ENCODE measurements at places on chromosomes 16 and 17.

DNA sequence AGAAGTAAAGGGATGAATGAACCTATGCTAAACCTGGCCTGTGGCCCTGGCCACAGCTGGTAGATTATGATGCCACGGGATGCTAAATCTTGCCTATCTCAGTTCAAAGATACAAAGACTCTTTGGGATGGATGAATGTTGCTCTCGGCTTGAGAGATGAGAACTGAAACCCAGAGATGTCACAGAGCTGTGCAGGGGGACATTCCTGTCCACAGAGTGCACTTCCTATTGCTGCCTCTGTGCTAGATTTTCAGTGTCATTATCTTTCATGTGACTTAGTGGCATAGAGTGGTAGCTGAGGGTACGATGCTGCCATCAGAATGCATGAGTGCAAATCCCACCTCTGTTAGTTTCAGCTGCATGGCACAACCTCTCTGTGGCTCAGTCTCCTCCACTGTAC is 2.3 kb upstream of the MT1M start:
- no peak for DNase-seq

- no peak for DNase-seq
Measured at GRCh38 chr17:70076189-70076588, 1.2 kb downstream of the KCNJ16 start.

- no peak for DNase-seq
Measured at GRCh38 chr16:66751992-66752322, 548 bp upstream of the DYNC1LI2 start.

GRCh38 chr16:20323591-20324117 is 3.7 kb downstream of the GP2 start:
- no peak for DNase-seq

DNA sequence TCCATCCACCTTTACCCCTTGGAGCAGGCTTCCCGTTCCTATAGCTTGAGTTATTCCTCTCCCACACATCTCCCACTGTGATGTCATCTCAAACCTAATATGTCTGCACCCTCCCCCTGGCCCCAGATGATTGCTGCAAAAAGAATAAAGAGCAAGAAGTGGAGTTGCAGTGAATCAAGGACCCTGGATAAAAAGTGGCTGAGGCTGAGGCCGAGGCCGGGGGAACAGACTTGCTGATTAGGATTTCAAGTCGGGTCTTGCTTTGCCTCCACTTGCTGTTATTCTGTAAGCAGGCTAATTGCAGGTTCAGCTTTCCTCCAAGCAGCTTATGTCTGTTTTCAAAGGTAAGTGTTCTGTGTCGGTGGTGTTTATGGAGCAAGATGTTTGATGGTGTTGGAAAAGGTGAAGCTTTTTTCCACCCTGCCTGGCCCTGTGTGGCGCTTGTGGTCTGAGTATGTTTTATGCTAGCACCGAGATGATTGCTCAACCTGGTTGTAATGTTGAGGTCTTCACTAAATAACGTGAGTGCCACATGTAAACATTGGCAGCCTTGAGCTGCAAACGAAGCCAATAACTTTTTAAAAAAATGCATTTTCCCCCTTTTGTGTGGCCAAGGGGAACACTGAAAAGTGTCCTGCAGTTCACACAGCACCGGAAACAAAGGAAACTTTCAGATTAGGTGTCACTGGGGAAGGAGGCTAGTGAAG is 15.4 kb downstream of the HS3ST3B1 start:
- no peak for DNase-seq

DNA sequence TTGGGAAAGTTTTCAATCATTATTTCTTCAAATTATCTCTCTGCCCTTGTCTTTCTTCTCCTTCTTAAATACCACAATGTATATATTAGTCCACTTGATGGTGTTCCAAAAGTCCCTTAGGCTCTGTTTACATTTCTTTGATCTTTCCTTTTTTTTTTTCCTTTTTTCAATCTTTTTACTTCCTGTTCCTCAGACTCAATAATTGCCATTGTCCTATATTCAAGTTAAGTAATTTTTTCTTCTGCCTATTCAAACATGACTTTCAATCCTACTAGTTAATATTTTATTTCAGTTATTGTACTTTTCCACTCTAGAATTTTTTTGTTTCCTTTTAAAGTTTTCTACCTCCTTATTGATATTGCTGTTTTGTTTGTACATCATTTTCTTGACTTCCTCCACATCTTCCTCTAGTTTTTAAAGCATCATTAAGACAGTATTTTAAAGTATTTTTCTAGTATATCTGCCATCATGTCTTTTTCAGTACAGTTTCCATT is 15.8 kb upstream of the UQCRC2 start:
- no peak for DNase-seq

- no peak for DNase-seq
Measured at GRCh38 chr17:7714721-7715594, 2.6 kb upstream of the DNAH2 start.

GRCh38 chr17:733743-734142 is 1.3 kb downstream of the TLCD3A start:
- no peak for DNase-seq

DNA sequence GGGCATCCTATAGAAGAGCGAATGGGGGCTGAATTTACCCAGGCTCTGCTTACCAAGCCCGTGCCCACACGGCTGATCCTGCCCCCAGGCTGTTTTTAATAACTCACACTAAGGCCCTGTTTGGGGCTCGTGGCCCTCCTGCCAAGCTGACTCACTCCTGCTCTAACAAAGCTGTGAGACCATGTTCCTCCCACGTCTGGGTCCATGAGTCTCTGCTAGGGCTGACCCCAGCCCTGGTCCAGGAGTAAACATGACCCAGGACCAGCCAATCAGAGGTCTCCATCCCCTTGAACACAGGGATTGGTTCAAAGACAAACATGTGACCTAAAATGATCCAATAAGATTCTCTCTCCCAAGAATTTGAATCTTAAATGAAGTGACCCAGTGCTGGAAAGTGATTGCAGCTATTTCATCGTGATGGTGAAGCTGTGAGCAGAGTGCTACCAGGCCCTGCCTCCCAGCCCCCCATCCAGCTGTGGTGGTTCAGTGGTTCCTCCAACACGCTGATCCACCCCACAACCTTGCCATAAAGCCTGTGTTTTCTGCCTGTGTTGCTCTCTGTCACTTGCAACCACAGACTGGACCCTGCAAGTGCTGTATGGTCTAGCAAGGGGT is 57.2 kb downstream of the C16orf82 start:
- DNase-seq = no peak

DNA sequence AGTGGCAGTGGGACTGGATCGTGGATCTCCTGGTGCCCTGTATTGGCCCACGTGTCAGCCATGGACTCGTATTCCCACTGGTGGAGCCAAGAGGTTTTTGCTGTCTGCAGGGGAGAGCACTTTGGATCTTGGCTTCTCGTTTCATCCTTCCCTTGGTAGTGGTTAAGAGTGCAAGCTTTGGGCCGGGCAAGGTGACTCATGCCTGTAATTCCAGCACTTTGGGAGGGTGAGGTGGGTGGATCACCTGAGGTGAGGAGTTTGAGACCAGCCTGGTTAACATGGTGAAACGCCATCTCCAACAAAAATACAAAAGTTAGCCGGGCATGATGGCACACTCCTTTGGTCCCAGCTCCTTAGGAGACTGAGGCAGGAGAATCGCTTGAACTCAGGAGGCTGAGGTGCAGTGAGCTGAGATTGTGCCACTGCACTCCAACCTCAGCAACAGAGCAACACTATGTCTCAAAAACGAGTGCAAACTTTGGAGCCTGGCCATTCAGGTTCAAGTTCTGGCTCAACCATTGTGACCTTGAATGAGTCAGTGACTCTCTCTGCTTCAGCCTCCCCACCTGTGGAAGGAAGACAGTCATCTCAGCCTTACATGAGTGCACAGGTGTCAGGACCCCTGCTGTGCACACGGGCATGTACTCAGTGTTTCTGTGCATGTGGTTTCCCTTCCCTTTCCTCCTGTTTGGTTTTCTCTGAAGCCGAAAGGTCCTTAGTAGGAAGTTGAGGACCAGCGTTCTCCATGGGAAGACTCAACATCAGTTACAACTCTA is 57.4 kb downstream of the PLCG2 start:
- DNase-seq = no peak

- DNase-seq = no peak
Measured at GRCh38 chr17:62987136-62987535, 21.1 kb downstream of the TANC2 start.

DNA sequence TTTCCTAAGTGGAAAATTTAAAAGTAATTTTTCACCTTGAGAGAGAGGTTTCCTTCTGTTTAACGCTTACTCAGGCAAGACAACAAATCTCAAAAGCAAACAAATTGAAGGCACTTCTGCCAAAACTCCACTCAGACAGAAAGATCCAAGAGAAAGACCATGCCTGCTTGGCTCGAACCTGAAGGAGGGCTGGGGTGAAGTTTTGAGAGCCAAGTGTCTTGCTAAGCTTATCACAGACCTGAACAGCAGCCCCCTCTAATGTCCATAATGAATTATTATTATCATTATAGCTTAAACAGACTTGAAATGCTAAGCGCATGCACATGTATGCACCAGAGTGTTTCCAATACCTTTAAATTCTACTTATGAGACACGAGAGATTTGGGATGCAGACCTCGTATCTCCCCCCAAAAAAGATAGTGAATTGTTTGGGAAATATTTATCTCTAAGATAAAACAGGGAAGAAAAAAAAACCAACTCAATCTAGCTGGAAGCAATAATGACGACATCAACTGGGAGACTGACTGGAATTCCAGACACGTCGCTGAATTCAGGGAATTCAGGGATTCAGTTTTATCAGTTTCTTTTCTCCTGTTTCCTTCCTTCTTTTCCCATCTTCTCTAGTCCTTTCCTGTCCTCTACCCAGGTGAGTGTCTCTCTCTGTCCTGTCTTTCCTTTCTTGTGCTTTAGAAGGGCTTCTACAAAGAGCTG is 473.2 kb downstream of the RBFOX1 start:
- DNase-seq = peak; percentile 2

DNA sequence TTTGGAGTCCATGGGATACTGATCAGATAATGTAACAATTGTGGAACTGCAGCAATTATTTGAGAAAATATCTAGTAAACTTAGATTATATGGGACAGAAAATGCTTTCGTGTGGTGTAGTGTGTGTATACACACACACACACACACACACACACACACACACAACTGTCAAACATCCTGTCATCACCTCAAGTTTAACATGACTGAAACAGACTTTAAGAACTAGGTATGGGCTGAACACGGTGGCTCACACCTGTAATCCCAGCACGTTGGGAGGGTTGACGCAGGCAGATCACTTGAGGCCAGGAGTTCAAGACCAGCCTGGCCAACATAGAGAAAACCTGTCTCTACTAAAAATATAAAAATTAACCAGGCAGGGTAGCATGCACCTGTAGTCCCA is 544 bp upstream of the EVI2A start:
- DNase-seq = no peak

DNA sequence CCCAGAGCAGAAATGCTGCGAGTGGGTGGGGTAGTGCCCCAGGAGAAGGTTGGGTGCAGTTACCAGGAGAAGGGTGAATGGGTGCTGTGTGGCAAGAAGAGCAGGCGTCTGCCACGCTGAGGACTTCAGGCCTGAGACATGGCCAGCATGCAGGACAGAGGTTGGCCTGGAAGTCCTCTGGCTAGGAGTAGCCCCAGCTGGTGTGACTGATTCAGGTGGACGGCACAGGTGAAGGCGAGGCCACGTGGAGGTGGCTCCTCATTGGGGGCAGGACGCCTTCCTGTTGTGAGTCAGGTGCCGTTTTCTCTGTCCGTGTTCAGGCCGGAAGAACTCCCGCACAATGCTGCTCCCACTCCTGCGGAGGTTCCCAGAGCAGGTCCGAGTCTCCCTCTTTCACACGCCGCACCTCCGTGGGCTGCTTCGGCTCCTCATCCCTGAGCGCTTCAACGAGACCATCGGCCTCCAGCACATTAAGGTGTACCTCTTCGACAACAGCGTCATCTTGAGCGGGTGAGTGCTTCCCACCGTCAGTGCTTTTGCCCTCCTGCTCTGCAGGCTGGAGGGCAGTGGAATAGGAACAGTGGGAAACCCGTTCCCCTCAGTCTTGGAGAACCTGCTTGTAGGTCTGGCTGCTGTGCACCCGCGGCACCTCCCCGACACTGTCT is 20.7 kb downstream of the PGS1 start:
- no peak for DNase-seq

DNA sequence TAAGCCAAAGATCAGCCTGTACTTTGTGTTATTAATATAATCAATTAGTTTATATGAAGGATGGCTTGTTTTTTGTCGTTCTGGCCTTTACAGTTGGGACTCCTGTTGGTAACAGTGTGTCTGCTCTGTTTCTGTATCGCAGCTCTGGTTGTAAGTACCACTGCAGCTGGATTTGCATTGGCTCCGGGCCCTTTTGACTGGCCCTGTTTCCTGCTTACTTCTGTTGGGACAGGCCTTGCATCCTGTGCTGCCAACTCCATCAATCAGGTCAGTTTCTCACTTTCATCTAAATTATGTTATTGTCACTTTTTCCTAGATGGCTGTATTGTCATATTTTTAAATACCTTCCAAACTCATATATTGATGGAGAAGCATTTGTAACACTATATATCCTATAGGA is 32.7 kb downstream of the COX10 start:
- no peak for DNase-seq

Data from NCI-H524 (cell line).